ENCODE measurements at places on chromosomes 1 and 21. TPM values are rescaled to one million over a fixed set of nuclear protein-coding genes. Genes with fewer than 3 reads are reported as not detected.

Gene RASSF5
- total RNA-seq = 0.59 TPM

Gene WNT9A
- total RNA-seq = 0.36 TPM

Gene DNASE2B
- not detected for total RNA-seq

Gene LCE1E
- not detected for total RNA-seq

Gene SYT2
- total RNA-seq = not detected

Gene ST6GALNAC3
- not detected for total RNA-seq

Gene PTPRC
- under 0.01 TPM for total RNA-seq

DNA sequence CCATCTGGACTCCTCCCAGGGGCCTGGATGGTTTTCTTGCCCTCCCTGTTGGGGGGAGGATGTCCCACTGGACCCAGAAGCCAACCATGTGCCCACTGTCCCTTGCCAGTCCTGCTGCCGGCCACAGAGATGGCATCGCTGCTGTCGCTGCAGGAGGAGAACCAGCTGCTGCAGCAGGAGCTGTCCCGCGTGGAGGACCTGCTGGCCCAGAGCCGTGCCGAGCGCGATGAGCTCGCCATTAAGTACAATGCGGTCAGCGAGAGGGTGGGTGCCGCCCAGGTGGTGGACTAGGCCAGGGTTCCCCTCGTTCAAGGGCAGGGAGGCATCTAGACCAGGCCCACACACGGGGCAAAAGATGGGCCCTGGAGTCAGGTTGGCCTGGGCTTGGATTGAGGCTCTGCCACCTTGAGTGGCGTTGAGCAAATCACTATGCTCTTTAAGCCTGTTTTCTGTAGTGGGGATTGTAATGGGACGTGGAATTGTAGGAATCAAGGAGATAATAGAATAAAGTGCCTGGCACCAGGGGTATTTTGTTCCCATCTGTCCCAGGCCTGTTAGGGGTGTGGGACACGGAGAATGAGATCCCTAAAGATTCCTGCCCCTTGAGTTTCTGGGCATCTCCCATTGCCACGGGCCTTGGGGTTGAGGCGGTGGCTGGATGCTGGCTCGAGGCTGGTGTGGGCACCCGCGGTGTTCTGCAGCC lies 2.6 kb downstream of the CROCC start:
- no peaks in the 10 kb centered on the region for H3K27me3 ChIP-seq
- no peaks in the 10 kb centered on the region for H3K36me3 ChIP-seq

GRCh38 chr1:209491897-209492296 lies 91.6 kb upstream of the CAMK1G start:
- no peak overlapping the region for H3K27ac ChIP-seq
- H3K27me3 ChIP-seq = peaks cover 6% of the 10 kb centered on the region
- no peak overlapping the region for H3K4me3 ChIP-seq
- peaks cover 3% of the 10 kb centered on the region for H3K4me1 ChIP-seq
- no peaks in the 10 kb centered on the region for H3K36me3 ChIP-seq
- DNase-seq = no peak

- H3K4me3 ChIP-seq = no peak overlapping the region
- peaks cover 37% of the 10 kb centered on the region for H3K4me1 ChIP-seq
- no peaks in the 10 kb centered on the region for H3K36me3 ChIP-seq
- no peak overlapping the region for H3K27ac ChIP-seq
Measured at GRCh38 chr1:221877311-221877710, 135.4 kb upstream of the DUSP10 start.

- peaks cover 7% of the 10 kb centered on the region for H3K36me3 ChIP-seq
- H3K4me3 ChIP-seq = peak overlapping the region; percentile 38
- H3K27me3 ChIP-seq = no peaks in the 10 kb centered on the region
- H3K27ac ChIP-seq = peak overlapping the region; percentile 83
Measured at GRCh38 chr1:54249819-54250435, 50.0 kb downstream of the MRPL37 start.

DNA sequence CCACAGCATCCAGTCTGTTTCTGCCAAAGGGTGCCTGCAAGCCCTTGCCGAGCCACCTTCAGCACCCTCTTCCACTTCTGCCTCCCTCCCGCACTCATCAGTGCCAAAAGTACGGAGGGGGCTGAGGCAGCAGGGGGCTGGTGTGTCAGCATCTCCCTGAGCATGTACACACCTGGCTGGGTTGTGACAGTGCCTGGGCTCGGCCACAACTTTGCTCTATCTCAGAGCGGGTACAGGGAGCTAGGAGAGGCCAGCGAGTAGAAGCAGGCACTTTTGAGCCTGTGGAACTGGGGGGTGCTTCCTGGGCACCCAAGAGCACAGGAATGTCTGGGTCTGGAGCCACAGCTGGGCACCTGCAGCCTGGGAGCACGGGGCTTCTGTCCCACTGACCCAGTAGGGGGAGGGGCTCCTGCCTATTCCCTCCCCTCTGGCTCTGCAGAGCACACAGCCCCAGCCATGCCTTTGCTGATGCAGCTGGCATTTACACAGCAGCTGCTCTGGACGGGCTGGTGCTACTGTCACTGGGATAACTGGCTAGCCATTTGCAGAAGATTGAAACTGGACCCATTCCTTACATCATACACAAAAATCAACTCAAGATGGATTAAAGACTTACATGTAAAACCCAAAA lies 319.8 kb upstream of the RRP15 start:
- no peaks in the 10 kb centered on the region for H3K4me1 ChIP-seq
- no peak overlapping the region for H3K27ac ChIP-seq
- no peak for DNase-seq
- no peak overlapping the region for H3K4me3 ChIP-seq
- H3K36me3 ChIP-seq = no peaks in the 10 kb centered on the region

DNA sequence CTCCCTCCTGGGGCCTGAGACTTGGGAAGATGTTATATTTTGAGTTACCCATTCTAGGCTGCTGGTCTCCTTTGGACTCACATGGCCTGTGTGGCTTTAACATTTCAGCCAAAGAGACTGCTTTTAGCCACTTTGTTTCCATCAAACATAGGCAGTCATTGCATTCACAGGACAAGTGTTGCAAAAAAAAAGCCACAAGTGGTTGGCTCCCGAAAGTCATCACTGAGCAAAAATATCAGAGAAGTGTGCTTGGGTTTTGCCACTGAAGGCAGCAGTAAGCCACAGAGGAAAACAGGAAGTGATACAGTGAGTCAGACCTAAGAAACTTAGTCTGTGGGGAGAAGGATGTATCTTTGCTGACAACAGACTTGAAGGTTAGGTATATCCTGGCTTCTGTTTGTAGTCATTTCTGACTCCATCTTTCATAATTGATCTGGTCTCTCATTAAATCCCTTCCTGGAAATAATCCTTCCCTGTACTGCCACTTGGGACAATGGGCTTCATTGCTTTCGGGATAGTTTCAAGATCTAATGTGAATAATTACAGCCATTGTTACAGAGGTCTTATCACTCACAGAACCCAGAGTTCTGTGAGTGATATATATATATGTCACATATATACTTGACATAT lies 80.9 kb downstream of the COLGALT2 start:
- DNase-seq = peak; percentile 73
- H3K27me3 ChIP-seq = no peaks in the 10 kb centered on the region
- peak overlapping the region; percentile 47 for H3K27ac ChIP-seq
- H3K4me1 ChIP-seq = peaks cover 20% of the 10 kb centered on the region
- H3K4me3 ChIP-seq = no peak overlapping the region

DNA sequence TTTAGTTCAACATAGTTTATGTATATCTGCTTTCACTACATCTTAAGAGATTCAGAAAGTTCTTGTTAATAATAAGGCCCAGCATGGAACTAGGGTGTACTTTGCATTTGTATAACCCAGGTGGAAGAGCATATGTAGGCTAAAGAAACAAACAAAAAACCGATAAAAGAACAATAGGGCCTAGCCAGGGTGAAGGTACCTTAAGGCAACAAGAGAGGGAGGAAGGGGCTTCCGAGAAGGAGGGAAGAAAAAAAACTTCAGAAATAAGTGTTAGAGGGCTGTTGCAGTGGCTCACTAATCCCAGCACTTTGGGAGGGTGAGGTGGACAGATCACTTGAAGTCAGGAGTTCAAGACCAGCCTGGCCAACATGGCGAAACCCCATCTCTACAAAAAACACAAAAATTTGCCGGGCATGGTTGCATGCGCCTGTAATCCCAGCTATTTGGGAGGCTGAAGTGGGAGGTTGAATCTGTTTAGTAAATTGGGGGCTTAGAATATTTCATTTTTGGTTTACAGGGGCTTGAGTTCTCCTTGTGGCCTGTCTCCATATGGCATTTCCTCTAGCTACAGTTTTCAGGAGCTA lies 4.7 kb upstream of the SPATA45 start:
- H3K27ac ChIP-seq = no peak overlapping the region
- H3K27me3 ChIP-seq = no peaks in the 10 kb centered on the region
- no peak for DNase-seq
- no peak overlapping the region for H3K4me3 ChIP-seq
- H3K4me1 ChIP-seq = peaks cover 3% of the 10 kb centered on the region
- no peaks in the 10 kb centered on the region for H3K36me3 ChIP-seq

GRCh38 chr21:33383056-33383888 lies 19.9 kb upstream of the IFNGR2 start:
- H3K36me3 ChIP-seq = no peaks in the 10 kb centered on the region
- peak overlapping the region; percentile 42 for H3K4me3 ChIP-seq
- peak; percentile 85 for DNase-seq
- H3K27me3 ChIP-seq = no peaks in the 10 kb centered on the region
- H3K4me1 ChIP-seq = peaks cover 35% of the 10 kb centered on the region

DNA sequence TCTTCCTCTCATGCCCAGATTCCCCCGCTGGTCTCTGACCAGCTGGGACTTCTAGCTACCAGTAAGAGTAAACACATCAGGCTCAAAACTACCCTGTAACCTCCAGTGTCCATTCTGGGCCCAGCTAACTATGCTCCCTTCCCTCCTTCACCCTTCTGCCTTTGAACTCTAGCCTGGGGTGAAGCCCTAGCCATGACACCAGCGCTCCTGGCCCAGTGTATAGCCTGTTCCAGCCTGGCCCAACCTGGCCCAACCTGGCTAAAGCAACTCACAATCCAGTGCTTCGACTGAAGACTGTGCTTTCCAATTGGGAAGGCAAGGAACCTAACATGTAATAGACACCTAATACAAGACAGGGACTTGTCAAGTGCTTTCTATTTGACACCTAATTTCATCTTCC lies 27.6 kb downstream of the CSMD2 start:
- no peaks in the 10 kb centered on the region for H3K4me1 ChIP-seq
- no peaks in the 10 kb centered on the region for H3K27me3 ChIP-seq
- H3K27ac ChIP-seq = no peak overlapping the region
- no peak for DNase-seq
- H3K36me3 ChIP-seq = no peaks in the 10 kb centered on the region

- DNase-seq = no peak
- peaks cover 78% of the 10 kb centered on the region for H3K27me3 ChIP-seq
- H3K4me3 ChIP-seq = no peak within 1 kb of the TSS
- H3K4me1 ChIP-seq = no peaks in the 10 kb centered on the region
- H3K36me3 ChIP-seq = no peaks in the 10 kb centered on the region
Measured at GRCh38 chr1:20185834-20186782, at the start of the genes PLA2G2C and UBXN10. Gene PLA2G2C, minus strand, starts transcription at chr1:20186518. Its CDS starts 9,155 bp downstream, at chr1:20177363. Gene UBXN10, plus strand, starts transcription at chr1:20186096. Its CDS starts 4,466 bp downstream, at chr1:20190562.

GRCh38 chr1:162400790-162401355 lies 11.1 kb downstream of the SH2D1B start:
- H3K27ac ChIP-seq = no peak overlapping the region
- no peak overlapping the region for H3K4me3 ChIP-seq
- H3K27me3 ChIP-seq = peaks cover 27% of the 10 kb centered on the region
- no peaks in the 10 kb centered on the region for H3K4me1 ChIP-seq
- no peak for DNase-seq
- H3K36me3 ChIP-seq = no peaks in the 10 kb centered on the region

DNA sequence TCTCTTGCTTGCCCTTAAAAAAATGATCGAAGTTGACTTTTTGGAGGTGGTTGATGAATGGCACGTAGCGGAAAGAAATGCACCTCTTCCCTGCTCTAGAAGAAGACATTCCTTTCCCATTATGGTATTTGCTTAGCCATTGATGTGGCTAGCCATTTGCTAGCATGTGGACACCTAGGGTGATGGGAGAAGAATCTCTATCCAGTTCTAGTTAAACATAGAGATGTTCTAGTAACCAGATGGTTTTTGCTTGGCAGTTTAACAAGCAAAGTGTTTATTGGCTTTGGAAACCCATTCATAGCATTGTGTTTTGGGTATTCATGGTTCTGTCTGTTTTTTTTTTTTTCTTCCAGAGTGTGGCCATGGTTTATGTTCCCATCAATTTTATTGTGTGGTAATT lies 78.9 kb downstream of the KCNJ6 start:
- H3K4me3 ChIP-seq = no peak overlapping the region
- H3K36me3 ChIP-seq = no peaks in the 10 kb centered on the region
- no peaks in the 10 kb centered on the region for H3K4me1 ChIP-seq
- H3K27ac ChIP-seq = no peak overlapping the region
- no peak for DNase-seq

DNA sequence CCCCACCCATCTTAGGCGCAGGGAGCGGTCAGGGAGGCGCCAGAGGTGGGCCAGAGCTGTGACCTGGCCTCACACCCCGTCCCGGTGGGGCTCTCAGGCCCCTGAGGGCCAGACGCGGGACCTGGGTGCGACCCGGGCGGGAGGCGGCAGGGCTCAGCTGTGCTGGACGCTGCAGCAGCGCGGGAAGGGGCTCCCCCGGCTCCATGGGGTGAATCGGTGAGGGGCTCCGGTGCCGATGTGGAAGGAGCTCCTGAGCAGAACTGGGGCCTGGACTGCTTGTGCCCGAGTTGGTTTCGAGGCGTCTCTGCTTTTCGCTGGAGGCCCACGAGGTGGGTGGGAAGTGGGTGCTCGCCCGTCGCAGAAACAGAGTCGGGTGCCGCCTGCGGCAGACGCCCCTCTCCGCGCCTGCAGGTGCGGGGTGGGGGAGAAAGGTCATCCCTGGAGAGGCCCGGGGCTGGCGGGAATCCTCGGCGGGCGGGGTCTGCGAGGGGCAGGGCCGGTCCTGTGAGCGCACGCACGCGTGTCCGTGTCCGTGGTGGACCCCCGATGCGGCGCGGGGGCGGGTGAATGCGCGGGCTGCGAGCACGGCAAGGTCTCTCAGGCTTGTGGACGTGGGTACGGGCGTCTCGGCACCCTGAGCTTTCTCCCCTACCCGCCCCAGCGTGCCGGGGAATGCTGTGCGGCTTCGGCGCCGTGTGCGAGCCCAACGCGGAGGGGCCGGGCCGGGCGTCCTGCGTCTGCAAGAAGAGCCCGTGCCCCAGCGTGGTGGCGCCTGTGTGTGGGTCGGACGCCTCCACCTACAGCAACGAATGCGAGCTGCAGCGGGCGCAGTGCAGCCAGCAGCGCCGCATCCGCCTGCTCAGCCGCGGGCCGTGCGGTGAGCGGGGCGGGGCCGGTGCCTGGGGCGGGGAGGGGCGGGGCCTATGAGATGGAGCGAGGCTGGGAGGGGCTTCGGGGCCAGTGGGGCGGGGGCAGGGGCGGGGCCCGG lies 20.4 kb downstream of the AGRN start:
- peak; percentile 100 for DNase-seq
- peaks cover 7% of the 10 kb centered on the region for H3K4me1 ChIP-seq
- no peaks in the 10 kb centered on the region for H3K36me3 ChIP-seq
- H3K27me3 ChIP-seq = no peaks in the 10 kb centered on the region

- H3K4me1 ChIP-seq = peaks cover 11% of the 10 kb centered on the region
- no peak overlapping the region for H3K4me3 ChIP-seq
- H3K27me3 ChIP-seq = peaks cover 44% of the 10 kb centered on the region
- H3K27ac ChIP-seq = no peak overlapping the region
Measured at GRCh38 chr1:31535561-31535960, 40.8 kb upstream of the TINAGL1 start.

GRCh38 chr21:45431781-45432572 lies 27.0 kb downstream of the COL18A1 start:
- peaks cover 29% of the 10 kb centered on the region for H3K4me1 ChIP-seq
- no peak overlapping the region for H3K4me3 ChIP-seq
- H3K27me3 ChIP-seq = no peaks in the 10 kb centered on the region
- H3K36me3 ChIP-seq = no peaks in the 10 kb centered on the region
- DNase-seq = peak; percentile 91

GRCh38 chr1:33247545-33247944 lies 8.7 kb upstream of the ZNF362 start:
- no peak overlapping the region for H3K4me3 ChIP-seq
- no peaks in the 10 kb centered on the region for H3K27me3 ChIP-seq
- no peaks in the 10 kb centered on the region for H3K4me1 ChIP-seq
- no peaks in the 10 kb centered on the region for H3K36me3 ChIP-seq
- no peak overlapping the region for H3K27ac ChIP-seq
